HAP-1 (cell line): ENCODE measurements at places on chromosomes 1 and 21.
A peak's percentile ranks its signal among the peaks of the same experiment; 100 is the strongest.

DNA sequence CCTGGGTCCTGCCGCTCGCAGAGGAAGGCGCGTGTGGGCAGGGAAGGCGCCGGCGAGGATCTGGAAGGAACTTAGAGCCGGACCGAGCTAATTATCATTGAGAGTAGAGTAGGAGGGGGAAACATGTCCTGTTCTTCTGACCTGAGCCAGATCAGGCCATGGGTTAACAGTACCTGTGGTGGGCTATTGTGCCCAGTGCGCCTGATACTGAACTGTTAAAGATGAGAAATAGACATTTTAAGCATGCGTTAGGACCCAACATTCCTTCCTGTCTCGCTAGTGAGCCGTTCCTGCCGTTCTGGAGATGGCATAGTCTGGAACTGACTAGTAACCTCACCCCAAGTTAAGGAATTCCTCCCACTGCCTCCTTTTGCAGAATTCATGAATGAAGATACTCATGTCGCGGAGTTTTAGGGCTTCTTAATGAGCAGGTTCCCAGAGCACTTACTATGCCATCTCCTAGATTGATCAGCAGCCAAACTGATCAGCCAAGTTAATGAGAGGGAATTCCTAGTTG, 870 bp downstream of the STRIP1 start:
- DNase-seq = no peak

DNA sequence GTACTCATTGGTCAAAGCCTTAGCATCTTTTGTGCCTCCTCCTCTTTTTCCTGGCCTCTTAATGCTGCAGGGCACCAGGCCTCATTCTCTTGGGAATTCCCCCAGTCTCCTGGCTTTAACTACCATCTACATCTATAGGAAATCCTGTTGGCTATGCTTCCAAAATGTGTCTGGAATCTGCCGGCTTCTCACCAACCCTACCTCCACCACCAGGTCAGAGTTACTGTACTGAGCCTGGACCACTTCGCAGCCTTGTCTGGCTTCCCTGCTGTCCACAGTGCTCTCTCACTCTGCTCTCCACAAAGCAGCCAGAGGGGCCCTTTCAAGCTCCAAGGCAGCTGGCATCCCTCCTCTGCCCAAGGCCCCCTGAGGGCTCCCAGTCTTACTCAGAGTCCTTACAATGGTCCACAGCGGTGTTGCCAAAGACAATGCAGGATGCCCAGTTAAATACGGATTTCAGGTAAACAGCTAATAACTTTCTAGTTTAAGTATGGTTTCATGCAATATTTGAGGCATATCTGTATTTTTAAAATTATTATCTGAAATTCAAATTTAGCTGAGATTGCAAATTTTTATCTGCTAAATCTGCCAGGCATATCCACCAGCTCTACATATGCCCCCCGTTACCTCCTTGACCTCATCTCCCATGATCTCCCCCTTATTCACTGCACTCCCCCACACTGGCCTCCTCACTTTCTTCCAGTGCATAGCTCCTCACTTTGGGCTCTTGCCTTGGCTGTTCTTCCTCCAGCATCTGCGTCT, 34.5 kb upstream of the FAM163A start:
- no peak for DNase-seq

DNA sequence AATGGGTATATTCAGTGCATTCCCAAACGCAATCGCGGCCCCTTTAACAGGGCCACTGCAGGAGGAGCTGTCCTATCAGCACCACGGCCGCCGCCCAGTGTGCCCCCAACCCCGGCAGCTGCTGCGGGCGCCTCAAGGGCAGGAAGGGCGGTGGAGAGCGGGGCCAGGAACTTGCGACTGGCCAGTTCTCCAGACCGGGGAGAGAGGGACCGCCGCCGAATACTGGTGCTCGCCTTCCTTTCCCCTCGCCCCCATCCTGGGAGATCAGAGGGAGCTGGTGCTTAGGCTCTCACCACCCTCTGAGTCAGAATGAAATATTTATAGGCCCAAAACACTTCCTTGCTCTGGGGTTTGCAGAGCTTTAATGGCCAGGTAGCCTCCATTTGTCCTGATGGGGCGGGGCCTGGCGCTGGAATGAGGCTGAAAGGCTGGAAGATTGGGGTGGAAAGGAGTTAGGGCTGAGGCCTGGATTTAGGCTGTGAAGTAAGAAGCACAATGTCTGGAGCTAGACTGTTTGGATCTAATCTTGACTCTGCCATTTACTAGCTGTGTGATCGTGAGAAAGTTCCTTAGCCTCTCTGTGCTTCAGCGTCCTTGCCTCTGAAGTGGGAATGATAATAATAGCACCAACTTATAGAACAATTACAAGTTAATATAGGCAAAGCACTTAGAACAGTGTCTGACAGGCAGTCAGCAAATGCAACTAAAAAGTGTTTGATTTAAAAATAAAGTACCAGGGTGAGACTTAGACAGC, 75.5 kb downstream of the NAV1 start:
- no peak for DNase-seq

DNA sequence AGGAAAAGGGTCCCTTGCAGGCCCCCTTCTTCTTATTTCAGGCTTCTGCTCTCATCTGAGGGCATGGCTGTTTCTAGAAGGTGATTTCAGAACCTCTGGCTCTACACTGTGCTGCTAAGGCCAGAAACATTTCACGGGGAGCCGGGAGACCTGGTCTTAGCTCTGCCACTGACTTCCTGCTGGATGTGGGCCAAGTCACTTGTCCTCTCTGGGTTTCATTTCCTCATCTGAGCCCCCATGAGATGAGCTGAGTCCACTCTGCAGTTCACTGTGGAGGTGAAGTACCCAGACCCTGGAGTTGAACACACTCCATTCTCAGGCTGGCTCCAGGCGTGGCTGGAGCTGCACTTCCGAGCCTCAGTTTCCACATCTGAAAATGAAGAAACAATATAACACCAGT, 2.1 kb downstream of the PADI1 start:
- DNase-seq = no peak

DNA sequence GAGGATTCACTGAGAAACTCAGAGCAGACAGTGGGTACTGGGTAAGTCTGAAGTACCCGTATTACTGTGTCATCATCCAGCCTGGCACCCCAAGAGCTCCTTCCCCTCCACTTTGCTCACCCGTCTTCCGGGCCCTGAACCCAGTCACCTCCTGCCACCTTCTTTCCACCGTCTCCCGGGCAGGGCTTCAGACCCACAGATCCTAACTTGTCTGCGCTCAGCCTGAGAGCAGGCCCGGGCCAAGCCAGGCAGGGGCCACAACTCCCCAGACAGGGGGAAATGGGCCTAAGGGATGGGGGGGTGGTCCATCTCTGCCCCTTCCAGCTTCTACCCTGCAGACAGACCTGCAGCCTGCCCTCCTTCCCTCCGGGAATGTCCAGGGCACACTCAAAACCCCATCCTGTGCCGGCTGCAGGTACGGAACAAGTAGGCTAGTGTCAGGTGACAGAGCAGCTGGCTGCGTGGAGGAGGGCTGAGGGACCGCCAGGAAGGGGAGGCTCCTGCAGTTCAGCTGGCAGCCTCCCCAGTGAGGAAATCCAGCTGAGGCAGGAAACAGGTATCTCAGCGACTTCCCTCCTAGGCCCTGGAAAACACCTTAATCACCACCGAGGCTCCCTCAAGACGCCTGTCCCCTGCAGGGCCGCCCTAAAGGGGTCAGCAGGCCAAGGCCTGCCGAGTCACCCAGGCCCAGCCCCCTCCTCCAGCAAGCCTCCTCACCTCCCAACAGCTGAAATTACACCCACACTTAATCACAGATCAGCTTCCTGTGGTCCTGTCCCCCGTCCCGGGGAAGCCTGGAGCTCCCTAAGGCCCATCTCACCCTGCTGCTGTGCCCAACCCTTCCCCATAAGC, 3.5 kb downstream of the HSPG2 start:
- DNase-seq = no peak

GRCh38 chr1:178492341-178492740, 4.4 kb downstream of the CLEC20A start:
- no peak for DNase-seq

GRCh38 chr1:229710746-229711145, 84.7 kb downstream of the URB2 start:
- DNase-seq = no peak

DNA sequence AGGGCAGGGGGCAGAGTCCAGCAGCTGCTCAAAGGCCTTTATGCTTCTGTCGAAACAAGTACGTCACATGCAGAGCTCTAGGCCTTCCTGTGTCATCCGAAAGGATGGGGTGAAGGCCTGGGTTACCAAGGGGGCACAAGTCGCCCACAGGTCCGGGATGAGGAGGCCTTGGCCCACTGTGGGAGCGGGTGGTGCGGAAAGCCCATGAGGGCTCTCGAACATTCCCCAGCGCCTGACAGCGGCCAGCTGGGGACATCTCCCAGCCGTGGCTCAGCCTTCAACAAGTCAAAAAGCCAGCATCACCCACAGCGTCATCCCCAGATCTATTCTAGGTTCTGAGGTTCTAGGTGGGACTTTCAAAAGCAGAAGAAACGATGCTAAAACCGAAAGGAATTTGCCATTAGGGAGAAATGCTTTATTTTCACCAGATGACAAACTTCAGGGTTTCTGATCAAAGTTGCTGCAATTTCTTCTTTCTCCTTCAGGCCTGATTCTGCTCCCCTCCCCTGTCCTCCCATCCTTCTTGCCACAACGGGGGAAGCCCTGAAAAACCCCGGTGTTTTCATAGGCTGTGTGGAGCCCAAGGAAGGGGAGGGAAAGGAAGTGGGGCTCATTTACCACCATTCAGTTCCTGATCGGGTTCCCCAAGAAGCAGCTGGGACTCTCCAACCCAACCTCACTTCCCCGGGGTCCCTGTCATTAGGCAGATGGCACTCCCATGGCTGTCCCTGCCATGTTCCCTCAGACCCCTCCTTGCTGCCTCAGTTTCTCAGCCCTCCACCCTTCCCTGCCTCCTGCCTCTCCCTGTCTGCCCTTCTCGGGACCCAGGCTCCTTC, 17.6 kb downstream of the GPR137B start:
- DNase-seq = no peak

DNA sequence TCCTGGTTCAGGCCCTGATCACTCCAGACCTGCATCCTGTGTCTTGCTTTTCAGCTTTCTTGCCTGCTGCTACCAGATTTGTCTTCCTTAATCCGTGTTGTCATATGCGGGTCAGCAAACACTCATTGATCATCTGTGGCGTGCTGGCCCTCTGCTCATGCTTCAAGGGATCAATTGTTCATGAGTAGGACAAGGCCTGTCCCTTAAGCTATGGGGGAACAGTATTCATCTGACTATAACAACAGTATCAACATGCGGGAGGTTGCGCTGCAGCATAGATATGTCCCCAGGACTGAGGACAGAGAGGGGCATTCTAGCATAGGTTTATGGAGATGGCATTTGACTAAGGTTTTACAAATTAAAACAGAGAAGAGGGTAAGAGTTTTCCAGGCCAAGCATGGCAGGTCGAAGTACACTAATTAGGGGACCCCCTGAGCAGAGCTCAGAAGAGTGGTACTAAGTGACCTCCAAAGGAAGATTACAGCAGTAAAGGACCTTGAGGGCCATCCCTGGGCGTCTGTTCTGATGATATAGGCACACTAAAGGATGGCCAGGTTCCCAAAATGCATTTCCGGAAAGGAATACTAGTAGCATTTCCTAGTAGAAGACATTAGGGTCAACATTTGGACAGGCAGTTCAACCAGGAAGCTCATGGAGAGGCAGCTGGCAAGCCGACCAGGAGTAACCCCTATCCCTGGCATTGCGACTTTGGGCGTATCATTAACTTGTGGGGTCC, 811 bp upstream of the ZNF672 start:
- no peak for DNase-seq

GRCh38 chr1:228081578-228082213, 812 bp upstream of the ARF1 start:
- DNase-seq = peak; percentile 71

DNA sequence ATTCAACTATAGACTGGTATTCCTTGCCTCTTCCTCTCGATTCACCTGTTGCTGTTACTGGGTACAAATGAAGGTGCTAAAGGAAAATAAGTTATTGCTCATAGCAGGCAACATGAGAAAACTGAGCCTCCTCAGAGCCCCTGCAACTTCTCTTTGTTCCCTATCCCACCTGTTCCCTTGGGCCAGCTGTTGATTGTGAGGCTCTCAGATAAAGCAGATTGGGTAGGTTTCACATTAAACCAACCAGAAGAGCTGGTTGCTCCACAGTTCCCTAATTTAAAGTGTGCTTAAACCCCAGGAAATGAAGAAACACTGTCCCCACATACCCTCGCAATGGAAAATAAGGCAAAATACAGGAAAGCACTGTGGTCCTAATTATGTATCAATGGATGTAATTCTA, 4.8 kb downstream of the DEDD start:
- DNase-seq = no peak

DNA sequence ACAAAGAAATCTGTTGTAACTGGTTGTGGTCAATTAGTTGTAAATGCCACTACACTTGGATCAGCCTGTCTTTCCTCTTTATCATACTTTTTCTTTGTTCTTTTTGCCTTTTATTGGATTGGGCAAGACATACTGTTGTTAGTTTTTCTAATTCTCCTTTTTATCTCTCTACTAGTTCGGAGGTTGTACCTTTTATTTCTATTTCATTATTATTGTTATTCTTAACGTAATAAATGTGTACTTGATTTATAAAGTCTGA, 59.2 kb downstream of the IVNS1ABP start:
- DNase-seq = no peak

- DNase-seq = no peak
These were observed 153.0 kb upstream of the WNT4 start for GRCh38 chr1:22295856-22296255.
